ENCODE measurements at places on chromosomes 5 and 9.

DNA sequence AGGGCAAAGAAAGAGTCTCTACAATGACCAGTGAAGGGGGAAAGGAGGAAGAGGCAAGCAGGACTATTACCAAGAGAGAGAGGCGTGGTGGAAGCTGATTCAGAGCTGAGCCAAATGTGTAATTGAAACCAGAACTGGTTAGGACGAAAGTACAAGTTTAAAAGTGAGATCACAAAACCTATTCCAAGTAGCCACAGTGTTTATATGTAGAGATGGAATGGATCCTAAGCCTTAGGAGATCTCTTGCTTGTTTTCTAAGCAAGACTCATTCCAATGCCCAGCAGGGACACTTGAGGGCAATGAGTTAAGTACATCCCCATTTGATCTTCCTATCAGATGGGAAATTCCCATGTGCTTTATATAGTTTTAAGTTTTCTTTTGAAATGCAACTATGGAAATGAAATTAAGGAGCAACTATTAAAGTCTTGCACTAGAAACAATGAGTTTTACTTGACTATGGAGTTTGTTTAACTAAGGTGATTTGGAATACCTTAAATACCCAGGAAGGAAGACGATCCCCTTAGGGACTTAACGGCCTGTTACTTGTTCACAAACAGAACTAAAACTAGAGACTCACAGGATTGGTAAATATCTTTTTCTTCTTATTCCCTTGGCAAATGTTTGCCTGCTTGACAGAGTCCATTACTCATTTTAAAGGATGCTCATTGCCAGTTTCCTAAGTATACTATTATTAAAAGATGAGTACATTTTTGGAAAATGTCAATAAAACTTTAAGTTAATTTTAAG lies 51.1 kb upstream of the SNX2 start:
- DNase-seq, result no peak

GRCh38 chr5:155069961-155070360 lies 56.4 kb downstream of the KIF4B start:
- DNase-seq, result no peak

GRCh38 chr9:78714576-78714975 lies 417.7 kb downstream of the PSAT1 start:
- no peak for DNase-seq

GRCh38 chr9:96654450-96655197 lies 493 bp downstream of the PRXL2C start:
- peak; percentile 14 for DNase-seq

DNA sequence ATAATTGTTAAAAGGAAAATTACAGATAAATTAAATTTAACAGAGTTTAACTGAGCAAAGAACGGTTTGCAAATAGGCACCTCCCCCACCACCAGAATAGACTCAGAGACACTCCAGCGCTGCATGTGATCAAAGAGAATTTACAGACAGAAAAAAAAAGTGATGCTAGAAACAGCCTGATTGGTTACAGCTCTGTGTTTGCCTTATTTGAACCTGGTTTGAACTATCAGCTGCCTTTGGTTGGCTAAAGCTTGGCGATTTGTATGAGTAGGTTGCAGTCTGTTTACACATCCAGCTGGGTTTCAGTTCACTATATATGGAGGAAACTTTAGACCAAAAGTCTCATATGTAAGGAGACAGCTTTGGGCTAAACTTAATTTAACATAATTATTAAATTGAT lies 249.1 kb downstream of the ENC1 start:
- DNase-seq, result no peak

DNA sequence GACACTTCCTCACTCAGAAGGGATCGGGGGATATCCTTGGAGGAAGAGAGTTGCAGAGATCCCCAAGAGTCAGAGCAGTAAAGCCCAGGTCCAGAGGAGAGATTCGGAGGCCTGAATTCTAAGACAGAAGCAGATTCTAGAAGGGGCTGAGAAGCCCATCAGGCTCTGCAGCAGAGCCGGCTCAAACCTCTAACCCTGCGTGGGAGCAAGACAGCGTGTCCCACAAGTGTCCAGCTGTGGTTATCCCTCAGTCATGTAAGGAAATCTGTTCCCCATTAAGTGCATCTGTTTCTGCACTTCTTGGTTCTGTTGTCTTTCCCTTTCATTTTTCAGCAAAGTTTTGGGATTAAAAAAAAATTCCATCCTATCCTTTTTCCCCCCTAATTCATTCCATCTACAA lies 4.8 kb upstream of the DIAPH1 start:
- no peak for DNase-seq

DNA sequence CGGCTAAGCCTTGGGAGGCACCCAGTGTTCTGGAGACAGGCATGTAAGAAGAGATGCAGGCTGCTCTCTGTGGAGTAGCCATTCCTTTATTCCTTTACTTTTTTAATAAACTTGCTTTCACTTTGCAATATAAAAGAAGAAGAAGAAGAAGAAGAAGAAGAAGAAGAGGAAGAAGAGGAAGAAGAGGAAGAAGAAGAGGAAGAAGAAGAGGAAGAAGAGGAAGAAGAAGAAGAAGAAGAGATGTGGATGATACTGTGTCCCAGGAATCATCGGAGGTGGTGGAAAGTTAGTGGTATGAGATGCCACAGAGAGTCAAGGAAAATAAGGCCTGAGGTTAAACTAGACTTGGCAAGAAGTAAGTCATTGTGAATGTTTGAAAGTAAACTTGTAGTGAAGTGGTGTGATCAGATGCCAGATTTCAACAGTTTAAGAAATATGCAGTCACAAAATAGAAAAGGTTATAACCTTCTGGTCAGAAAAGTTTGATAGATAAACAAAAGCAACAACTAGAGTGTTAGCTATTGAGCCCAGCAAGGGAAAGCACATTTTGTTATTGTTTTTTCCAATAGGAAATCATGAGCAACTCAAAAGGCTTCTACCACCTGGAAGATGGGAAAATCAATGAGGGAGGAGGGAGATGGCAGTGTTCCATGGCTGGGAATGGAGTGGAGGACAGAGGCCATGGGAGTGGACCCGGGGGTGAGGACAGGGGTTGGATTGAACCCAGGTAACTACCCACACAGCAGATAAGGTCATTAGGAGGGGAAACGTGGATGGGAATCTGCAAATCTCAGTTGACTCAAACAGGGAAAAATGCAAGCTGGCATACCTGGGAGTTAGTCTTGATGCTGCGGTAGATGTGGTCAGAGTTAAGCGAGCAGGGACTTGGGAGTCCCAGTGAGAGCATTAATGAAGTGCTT lies 16.8 kb downstream of the AOPEP start:
- no peak for DNase-seq

DNA sequence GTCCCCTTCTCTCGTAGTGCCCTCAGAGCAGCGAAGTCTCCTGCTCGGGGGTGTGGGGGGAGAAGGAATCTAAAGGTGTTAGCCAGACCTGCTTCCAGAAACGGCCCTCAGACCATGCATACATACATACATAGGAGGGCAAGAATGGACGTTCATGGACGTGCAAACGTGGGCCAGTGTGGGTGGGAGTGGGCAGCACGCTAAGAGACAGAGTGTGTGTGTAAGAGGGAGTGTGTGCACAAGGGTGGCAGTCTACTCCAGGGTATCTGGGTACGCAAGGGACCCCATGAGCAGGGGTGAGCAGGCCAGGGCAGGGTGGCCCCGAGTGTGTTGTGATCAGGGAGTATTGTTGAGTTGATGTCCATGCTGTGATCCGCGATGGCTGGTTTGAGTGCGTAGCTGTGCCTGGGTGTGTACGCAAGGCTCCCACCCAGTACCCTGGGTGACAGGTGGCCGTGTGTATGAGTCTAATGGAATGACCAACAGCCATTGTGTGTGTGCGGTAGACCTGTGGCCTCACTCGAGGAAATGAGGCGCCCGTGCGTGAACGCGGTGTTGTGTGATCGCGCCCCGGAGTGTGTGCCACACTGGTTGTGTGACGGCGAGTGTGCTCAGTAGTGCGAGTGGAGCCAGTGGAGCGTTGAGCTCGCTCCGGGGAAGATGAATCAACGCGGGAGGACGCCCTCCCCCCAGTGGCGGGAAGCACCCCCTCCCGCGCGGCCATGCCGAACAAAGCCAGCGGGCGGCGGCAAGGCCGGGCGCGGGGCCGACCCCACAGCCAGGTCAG lies 826 bp downstream of the GPRIN1 start:
- no peak for DNase-seq

DNA sequence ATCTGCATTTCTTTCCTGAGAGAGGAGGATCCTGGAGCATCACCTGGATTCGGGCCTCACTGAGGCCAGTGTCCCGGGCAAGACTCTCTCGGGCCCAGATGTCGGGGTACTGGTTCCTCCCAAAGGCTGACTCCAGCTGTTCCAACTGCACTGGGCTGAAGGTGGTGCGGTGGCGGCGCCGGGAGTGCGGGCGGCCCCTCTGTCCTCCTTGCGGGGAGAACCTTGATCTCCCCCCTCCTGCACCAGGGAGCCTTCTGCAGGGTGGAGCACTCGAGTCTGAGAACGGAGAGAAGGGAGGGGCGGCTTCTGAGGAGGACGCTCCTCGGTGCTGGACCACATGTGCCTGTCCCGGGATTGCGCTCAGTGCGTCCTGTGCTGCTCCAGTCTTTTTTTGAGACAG lies 2.0 kb downstream of the PROP1 start:
- no peak for DNase-seq

- no peak for DNase-seq
Observed at GRCh38 chr5:140835622-140836510, 1.8 kb downstream of the PCDHA7 start.

DNA sequence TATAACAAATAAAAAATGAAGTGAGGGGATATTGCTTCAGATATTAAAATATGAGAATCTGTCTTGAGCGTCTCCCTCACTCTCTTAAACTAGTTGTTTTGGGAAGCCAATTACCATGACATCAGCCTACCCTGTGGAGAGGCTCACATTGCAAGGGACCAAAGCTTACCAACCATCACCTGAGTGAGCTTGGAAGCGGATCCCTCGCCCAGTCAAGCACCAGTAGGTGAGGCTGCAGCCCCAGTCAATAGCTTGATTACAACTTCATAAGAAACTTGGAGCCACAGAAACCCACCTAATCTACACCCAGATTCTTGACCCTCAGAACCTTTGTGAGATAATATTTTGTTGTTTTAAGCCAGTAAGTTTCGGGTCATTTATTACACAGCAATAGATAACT lies 206.2 kb downstream of the CEMIP2 start:
- DNase-seq, result no peak

GRCh38 chr5:137328463-137328862 lies 170.7 kb downstream of the SPOCK1 start:
- DNase-seq, result no peak

Data from NCI-H446 (cell line).